ENCODE measurements at places on chromosomes 4 and X.

GRCh38 chr4:17613761-17614415, 553 bp upstream of the MED28 start:
- peak; percentile 15 for DNase-seq

DNA sequence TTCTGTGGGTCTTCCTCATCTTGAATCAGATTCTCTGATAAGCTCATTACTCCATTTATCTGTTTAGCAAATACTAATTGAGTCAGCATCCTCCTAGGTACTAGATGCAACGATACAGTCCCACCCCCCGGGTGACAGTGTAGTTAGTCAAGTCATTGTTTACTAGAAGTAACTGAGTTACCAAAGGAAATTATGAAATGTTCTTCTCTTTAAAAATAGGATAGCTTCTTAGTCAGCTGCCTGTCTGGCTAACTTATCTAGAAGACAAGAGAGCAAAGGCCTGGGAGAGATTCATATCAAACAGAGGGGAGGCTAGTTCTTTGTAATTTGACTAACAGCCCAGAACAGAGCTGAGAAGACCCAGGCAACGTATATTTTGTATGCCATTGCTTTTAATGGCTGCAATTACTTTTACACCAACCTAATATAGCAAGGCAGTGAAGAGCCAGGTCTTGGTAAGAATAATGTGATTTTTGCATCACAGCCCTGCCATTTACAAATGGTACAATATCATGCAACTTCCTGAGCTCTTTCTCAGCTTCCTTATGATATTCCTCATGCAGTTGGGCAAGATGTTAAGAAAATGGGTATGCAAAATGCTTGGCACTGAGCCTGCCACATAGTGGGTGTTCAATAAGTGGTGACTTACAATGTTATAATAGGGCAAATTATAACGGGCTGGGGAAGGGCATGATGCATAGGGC, 149.9 kb downstream of the CHIC2 start:
- DNase-seq: no peak

GRCh38 chr4:113537628-113538027, 223.9 kb downstream of the CAMK2D start:
- no peak for DNase-seq

DNA sequence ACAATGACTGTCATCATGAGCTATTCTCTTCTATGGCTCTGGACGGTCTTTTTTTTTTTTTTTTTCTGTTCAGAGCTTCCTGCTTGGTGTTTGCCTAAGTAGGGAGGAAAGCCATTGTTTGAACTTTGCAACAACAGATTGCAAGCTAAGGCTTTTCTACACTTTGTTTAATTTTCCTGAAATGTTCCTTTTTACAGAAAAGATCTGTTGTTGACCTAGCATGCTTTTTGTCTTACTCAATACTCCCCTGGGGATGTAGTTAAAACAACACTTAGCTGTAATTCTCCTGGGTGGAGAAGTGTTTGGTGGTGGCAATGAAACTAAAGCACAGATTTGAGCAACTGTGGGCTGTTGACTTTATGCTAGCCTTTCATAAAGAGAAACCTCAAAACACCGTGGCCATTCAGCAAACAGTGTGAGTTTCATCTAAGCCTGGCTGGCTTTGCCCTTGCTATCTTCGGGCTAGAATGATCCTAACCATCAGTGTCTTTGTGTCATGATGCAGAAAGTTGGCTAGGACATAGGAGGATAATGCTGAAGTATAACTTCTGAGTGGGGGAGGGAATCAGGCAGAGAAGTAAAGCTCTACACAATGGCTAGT, 110.5 kb downstream of the ANXA3 start:
- no peak for DNase-seq

GRCh38 chrX:66728818-66729271, 90.0 kb upstream of the EDA2R start:
- DNase-seq: peak; percentile 24

DNA sequence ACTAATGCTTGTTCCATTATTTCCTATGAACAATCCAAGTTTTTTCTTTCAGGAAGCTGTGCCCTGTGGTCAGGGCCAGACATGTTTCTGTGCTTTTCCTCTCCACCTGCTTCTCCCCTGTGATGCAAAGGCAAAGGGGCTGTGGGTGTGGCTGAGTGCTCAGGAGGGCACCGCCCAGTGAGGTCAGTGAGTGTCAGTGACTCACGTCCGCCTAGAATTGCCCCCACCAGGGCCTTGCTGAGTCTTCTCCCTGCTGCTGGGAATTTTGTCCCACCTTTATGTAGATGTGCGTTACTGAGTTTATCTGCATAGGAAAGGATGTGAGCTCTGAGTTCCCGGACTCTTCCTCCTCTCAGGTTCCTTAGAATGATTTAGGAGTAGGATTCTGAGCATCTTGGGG, 283.2 kb downstream of the DCHS2 start:
- DNase-seq: no peak

GRCh38 chrX:1521459-1521956, 15.5 kb downstream of the P2RY8 start:
- DNase-seq: no peak

DNA sequence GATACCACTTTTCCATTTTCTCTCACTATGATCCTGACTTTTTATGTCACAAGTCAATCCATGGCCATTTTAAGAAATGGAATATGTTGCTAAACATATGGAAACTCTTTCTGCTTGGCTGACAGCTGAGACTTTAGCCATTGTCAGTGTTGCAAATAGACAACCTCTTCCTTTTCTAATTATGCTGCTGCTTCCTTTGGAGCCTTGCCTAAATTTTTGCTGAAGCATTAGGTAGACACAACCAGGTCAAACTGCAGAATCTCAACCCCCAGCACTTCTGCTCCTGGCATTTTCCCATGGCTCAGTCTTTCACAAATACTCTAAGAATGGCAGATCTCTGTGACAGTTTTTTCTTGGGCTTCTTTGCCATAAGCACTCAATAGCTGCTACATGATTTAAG, 543.3 kb downstream of the GRID2 start:
- DNase-seq: no peak

- no peak for DNase-seq
Observed at GRCh38 chr4:184059099-184059498, 154.0 kb downstream of the STOX2 start.

GRCh38 chr4:128068918-128069317, 7.8 kb downstream of the LARP1B start:
- no peak for DNase-seq

GRCh38 chrX:94057385-94057784, 383.4 kb downstream of the FAM133A start:
- no peak for DNase-seq

- DNase-seq: no peak
Observed at GRCh38 chr4:7722766-7723387, 216.8 kb downstream of the AFAP1 start.

DNA sequence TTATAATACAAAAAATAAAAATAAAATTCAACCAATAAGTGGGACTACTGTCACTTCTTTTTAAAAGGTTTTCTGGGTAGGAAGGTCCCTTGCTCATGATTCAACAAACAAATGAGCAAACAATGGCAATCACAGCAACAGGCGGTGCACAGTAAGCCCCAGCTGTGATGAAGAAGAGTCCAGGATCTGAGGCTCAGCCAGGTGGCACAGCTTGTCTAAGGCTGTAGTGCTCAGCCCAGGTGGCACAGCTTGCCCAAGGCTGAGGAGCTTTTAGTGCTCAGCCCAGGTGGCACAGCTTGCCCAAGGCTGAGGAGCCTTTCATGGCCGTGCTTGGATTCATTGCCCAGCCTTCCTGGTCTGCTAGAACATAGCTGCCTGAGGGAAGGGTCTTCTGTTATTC, 75.0 kb downstream of the ZFYVE28 start:
- DNase-seq: no peak

DNA sequence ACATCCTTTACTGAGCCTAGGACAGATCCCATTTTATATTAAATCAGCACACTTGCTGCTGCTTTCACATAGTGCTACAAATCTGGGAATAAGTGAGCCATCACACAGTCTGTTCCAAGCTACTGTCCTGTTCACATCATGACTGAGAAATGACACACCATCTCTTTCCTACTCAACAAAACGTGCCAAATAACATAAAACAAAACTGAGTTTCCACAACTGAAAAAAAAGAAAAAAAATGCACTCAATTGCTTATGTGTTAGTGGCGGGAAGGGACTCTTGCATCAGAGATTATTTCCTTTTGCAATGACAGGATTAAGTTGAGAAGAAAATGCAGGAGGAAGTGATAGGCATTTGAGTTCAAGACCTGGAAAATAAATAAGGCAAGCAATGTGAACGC, 109.0 kb downstream of the SHROOM4 start:
- DNase-seq: no peak

DNA sequence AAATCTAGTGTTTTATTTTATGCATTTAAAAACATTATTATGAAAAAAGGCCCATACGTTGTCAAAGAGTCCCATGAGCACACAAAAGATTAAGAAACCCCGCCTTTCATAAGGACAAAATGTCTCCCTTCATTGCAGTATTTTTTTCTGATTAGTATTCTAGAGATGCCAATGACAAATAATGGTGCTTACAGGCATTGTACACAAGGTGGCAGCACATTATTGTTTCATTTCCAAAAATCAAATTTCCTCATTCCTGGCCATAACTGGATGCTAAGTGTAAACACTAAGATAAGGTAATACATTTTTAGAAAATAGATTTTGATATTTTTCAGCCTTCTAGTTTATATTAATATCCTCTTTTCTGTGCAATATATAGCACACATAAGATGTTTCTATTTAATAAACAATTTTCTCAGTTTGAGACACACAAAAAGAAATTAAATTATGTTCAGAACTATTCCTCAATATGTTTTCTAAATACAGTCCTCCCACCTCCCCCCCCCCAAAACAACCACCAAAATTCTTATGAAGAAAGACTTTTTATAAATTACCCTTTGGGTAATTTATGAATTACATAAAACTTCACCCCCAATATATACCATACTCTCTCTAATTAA, 47.7 kb downstream of the TIGD2 start:
- no peak for DNase-seq

GRCh38 chr4:139191373-139191772, 14.4 kb upstream of the ELF2 start:
- DNase-seq: no peak

GRCh38 chr4:112966701-112967488, 82.6 kb upstream of the ANK2 start:
- DNase-seq: no peak
